Activated effector memory CD4-positive, alpha-beta T cell treated with Interleukin-2 at 50 U/mL for 16 hours (primary cell): ENCODE measurements at places on chromosomes 7 and 10.

DNA sequence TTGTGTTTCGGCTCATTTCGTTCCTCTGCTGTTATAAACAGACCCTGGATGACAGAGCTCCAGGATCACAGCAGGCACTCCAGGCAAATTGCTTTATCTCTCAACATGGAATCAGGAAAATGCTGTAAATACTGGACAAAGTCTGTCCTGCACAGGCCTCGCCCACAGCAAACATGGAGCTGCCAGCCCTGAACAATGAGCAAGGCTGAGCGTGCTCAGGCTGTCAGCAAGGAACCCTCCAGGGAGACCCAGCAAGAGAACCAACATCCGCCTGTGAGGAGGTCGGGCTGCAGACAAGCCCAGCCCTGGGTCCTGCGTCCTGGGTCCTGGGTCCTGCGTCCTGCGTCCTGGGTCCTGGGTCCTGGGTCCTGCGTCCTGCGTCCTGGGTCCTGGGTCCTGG is 180.8 kb downstream of the PTPRN2 start:
- DNase-seq = no peak

DNA sequence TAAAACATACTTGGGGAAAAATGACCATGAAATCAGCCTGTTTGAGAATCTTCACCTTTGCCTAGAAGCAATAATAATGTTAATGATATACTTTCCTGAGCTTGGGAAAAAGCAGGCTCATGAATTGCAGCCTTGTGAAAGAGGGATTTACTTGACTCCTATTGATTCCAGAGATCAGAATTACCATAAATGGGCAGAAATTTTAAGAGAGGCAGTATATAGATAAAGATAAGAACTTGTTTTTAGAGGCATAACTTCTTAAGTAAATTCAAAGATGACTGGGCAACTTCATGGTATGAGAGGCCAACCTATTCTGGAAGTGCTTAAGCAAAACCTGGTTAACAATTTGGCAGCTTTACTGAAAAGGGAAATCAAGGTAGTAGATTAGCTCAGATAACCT is 225.4 kb downstream of the HPSE2 start:
- DNase-seq = no peak

GRCh38 chr10:79413196-79413595 is 32.2 kb downstream of the ZCCHC24 start:
- DNase-seq = no peak

DNA sequence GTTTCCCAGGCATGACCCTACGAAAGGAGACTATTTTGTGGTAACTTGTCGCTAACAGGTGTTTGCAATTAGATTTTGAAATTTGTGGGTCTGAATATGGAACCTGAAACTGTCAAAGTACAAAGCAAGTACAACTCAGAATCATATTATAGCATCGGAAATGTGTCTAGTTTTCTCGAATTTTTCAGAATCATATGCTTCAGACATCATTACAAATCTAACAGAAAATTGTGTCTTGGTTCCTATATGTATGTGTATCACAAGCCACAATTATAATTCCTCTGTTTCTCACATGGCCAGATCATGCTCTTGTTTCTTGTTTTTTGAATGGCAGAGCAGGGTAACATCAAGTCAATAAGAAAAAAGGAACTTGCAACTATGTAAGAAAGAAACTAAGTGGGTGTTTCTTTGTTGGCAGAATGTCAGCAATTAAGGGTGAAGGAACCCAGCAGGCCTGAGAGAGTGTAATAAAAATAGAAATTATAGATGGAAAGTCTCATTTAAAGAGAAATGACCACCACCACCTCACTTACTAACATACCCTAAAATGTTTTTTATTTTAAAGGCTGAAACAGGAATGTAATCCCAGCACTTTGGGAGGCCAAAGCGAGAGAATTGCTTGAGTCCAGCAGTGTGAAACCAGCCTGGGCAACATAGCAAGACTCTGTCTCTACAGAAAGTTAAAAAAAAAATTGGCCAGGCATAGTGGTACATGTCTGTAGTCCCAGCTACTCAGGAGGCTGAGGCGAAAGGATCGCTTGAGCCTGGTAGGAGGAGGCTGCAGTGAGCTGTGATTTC is 51.3 kb downstream of the PRTFDC1 start:
- no peak for DNase-seq
